ENCODE measurements at places on chromosomes 12 and 14.

- DNase-seq = no peak
Measured at GRCh38 chr12:13273850-13274249, 77.3 kb downstream of the EMP1 start.

GRCh38 chr12:56657416-56658379, 11.9 kb upstream of the ATP5F1B start:
- no peak for DNase-seq

DNA sequence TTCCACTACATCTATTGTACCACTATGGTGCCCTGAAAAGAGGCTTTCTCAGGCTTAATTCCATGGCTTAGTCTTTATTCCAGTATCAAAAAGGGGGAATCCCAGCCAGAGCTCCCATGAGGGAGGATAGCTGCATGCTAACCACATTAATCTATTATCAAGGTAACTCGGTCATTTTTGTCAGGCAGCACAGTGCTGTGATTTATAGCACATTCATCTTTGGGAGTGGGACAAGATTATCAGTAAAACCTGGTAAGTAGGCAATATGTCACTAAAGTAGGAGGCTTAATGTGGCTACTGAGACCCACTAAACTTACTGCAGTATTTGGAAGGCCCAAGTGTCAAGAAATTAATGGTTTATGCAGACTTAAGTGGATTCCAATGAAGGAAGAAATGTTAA, 58.9 kb downstream of the DAD1 start:
- no peak for DNase-seq

DNA sequence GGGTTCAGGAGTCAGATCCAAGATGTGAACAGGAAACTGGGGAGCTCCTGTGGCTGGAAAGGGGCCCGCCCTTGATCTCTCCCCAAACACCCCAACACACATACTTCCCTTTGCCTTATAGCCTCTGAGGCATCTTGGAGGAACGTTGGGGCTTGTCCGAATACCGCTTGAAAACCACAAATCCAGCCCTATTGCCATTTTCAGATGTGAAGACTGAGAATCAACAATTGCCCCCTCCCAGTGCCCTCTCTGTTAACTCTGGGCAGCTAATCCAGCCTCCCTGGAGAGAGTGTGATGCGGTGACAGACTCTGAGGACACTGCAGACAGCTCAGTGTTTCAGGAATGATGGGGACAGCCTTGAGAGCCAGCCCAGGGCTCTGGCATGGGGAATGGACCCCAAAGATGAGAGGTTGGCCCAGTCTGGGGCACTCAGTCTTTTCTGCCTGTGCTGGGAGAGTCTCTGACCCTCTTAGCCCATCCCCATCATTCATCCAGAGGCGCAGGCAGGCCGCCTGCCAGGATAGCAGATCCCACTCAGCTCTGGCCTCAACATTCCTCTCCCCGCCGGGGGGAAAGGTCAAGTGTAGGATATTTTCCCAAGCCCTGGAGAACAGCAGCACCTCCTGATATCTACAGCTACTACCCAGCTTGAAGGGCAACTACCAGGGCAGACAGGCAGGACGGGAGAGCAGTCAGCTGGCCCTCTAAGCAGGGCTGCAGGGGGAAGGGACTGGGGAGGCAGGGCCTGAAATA, 24.6 kb upstream of the LTBP2 start:
- DNase-seq = no peak

DNA sequence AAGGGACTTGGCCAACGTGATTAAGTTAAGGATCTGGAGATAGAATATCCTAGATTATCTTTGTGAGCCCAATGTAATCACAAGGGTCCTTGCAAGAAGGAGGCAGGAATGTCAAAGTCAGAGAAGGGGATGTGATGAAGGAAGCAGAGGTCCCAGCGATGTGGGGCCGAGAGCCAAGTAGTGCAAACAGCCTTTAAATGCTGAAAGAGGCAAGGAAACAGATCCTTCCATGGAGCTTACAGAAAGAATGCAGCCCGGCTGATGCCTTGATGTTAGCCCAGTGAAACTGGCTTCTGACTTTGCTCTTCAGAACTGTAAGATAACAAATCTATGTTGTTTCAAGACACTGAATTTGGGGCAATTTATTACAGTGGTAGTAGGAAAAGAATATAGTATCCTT, 74.9 kb downstream of the NEDD1 start:
- DNase-seq = no peak
